ENCODE measurements at places on chromosomes 12 and 14. TPM values are rescaled to one million over a fixed set of nuclear protein-coding genes. Genes with fewer than 3 reads are reported as not detected.

DNA sequence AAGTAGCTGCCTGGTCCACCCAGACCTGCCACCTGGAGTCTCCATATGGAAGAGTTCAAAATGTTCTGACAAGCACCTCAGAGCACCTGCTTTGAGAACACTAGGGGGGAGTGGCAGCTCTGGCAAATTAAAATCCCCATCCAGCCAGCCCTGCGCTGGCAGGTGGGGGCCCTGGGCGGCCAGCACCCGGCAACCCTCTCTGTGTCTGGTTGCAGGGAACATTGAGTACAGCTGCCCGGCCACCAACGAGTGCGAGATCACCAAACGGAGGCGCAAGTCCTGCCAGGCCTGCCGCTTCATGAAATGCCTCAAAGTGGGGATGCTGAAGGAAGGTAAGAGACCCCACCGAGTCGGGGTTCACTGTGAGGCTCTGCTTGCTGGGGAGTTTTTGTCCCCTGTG, 86.4 kb downstream of the ESRRB start:
- no peak for DNase-seq

GRCh38 chr14:43169722-43170121, 1337.4 kb downstream of the FSCB start:
- no peak for DNase-seq

DNA sequence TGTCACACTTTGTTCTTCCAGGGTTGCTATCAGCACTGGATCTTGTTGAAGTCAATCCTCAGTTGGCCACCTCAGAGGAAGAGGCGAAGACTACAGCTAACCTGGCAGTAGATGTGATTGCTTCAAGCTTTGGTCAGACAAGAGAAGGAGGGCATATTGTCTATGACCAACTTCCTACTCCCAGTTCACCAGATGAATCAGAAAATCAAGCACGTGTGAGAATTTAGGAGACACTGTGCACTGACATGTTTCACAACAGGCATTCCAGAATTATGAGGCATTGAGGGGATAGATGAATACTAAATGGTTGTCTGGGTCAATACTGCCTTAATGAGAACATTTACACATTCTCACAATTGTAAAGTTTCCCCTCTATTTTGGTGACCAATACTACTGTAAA, 23.7 kb downstream of the VTI1B start:
- no peak for DNase-seq

The TTC7B gene
- polyA plus RNA-seq = 34.0 TPM

GRCh38 chr12:34218193-34219045, 196.1 kb downstream of the ALG10 start:
- DNase-seq = no peak

- peak; percentile 27 for DNase-seq
Measured at GRCh38 chr14:81529391-81529790, 4.3 kb downstream of the SEL1L start.

GRCh38 chr12:113425960-113426453, 3.8 kb downstream of the SDSL start:
- no peak for DNase-seq

The BCL7A gene
- polyA plus RNA-seq = 3.4 TPM

DNA sequence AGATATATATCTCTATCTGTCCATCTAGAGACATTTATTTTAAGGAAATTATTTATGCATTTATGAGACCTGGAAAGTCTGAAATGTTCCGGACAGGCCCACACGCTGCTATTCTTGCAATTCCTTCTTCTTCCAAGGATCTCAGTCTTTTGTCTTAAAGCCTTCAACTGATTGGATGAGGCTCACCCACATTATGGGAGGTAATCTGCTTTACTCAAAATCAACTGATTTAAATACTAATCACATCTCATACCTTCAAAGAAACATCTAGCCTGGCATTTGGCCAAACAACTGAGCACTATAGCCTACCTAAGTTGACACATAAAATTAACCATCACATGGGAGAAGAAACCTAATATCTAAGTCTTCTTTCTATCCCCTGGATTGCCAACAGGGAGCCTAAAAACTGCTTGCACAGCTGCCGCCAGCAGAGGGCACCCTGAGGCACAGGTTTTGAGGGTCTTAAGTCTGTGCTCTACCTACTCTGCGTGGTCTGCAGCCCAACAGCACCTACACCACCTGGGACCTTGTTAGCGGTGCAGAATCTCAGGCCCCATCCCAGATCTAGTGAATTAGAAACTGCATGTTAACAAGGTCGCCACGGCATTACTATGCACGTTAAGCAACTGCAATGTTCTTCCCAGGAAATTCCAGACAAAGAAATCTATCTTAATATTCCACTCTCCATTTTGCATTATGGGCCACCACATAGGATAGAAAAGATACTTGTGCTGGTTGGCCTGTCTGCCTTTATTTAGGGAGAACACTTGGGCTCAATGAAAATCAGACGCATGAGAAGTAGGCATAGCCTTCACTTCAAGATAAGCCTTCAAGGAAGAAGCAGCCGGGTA, 249.7 kb downstream of the FOXG1 start:
- DNase-seq = no peak

DNA sequence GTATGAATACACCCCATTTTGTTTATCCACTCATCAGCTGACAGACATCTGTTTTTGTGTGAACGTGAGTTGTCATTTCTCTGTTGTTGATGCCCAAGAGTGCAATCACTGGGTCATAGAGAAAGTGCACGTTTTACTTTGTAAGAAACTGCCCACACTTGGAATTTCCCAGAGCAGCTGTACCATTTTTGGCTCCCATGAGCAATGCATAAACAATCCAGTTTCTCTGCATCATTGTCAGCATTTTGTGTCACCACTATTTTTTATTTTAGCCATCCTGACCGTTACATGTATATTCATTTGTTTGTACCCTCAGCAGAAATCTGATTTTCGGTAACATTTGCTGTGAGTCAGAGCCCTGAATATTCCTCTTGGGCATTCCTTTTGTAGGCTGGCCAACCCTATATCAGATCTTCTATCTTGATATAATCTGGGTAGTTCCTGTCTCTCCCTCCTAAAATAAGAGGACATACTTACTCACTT, 62.7 kb downstream of the RBM19 start:
- DNase-seq = peak; percentile 38

DNA sequence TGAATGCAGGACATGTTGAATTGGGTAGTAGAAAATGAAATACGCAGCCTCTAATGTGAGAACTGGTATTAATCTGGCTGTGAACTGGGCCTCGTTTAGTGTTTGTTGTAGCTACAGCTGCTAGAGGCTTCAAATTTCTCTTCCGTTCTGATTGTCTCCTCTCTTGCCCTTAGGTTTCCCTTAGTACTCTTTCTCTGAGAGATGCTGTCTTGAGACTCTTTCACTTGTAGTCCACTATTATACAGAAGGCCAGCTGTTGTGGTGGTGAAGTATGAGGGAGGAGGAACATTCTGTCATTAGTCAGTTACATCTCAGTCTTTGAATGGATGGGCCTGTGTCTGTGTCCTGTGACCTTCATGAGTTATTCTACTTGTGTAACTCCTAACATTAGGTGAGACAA, 322.0 kb downstream of the TMTC2 start:
- no peak for DNase-seq

GRCh38 chr14:21536418-21537089, 10.4 kb upstream of the SALL2 start:
- DNase-seq = no peak

GRCh38 chr12:100293017-100293416, 26.0 kb downstream of the SCYL2 start:
- no peak for DNase-seq

DNA sequence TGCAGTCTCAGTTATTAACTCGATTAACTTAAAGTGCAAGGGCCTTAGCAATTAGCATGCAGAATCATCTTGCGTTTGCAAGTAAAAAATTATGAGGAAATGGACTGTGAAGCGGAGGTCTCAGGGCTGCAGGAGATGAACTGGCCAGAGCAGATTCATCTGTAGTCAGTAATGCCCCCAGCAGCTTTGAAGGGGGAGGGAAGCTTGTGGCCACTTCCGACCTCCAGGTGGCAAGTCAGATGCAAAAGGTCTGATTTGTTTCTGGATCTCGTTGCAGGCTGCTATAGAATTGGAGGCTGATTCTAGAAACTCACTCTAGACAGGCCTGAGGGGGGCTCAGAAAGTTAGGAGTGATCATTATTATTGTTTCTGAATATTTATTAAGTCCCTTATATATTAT, 107.4 kb upstream of the RGS6 start:
- DNase-seq = no peak

GRCh38 chr12:54605138-54605970, 16.9 kb upstream of the PPP1R1A start:
- no peak for DNase-seq

GRCh38 chr12:75341873-75342272, 7.4 kb downstream of the GLIPR1L1 start:
- DNase-seq = no peak

GRCh38 chr14:58919217-58919616, 269.2 kb upstream of the DAAM1 start:
- no peak for DNase-seq

The PTPN6 gene
- polyA plus RNA-seq = 0.27 TPM

The TEX22 gene
- polyA plus RNA-seq = 0.17 TPM

The ITGA7 gene
- 9.4 TPM for polyA plus RNA-seq

The NOC4L gene
- 8.1 TPM for polyA plus RNA-seq

- no peak for DNase-seq
Measured at GRCh38 chr12:67634303-67634761, 14.2 kb upstream of the DYRK2 start.

GRCh38 chr14:53663709-53664108, 292.9 kb downstream of the BMP4 start:
- DNase-seq = no peak

The CLBA1 gene
- polyA plus RNA-seq = 5.9 TPM

GRCh38 chr12:111753144-111753881, 13.4 kb upstream of the ALDH2 start:
- DNase-seq = no peak

DNA sequence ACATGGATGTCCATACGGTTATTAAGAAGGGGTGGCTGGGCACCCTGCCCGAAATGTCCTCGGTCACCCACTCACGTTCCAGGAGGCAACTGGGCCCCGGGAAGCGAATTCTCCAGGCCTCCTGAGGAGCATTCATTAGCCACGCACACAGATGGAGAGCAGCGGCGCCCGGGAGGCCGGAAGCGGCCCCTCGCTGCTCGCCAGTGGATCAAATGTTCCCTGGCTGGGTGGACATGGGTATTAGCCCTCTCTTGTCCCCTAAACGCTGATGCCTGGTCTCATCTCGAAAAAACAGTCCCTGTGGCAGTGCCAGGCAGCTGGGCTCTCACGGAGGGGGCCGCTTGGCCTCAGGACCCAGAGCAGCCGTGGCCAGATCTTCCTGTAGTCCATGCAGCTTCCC, 59.0 kb upstream of the DLK1 start:
- DNase-seq = no peak
